ENCODE measurements at places on chromosomes 1 and 21.
A peak's percentile ranks its signal among the peaks of the same experiment; 100 is the strongest.

GRCh38 chr1:206032380-206033140 lies 8.9 kb upstream of the CTSE start:
- DNase-seq: no peak

- no peak for DNase-seq
These were observed 70.0 kb downstream of the FAAP20 start for GRCh38 chr1:2124446-2125198.

DNA sequence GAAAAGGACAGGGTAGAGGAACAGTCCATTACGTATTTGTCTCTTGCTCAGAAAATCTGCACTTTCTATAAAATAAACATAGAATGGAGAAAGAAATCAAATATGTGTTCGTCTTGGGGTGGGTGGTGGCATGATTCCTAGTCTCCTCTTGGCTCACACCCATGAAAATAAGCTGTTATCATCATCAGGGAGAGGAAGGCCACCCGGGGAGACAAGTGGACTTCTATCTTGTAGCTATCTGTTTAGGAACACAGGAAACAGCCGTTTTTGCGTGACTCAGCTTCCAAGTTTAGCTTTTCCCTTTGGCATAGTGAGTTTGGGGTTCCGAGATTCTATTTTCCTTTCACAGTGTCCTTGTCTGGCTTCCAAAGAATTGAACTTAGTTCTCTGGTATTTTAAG lies 622.3 kb downstream of the PTPRU start:
- DNase-seq: no peak

DNA sequence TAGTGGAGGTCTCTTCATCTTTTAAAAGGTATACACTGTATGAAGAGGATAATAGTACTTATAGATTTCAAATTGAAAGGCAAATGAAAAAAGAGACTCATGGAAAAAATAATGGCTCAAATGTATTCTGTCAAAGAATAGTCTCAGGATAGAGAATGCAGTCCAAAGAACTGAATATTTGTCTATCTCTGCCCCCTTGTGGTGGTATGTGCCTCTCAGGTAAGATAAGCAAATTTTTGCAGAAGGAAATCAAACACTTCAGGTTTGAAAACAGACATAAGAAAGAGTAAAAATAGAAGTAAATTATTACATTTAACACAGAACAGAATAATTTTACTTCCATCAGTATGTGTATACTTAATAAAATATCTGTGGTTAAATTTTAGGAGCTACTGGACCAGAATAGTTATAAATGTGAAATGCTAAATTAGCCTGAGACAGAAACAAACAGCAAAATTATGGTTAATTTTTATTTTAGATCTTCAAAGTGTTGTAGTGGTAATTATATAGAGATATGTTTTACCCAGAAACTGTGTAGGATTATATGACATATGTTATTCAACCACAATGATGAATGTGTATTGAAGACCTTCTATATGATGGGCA lies 164.4 kb upstream of the PALMD start:
- DNase-seq: peak; percentile 40

DNA sequence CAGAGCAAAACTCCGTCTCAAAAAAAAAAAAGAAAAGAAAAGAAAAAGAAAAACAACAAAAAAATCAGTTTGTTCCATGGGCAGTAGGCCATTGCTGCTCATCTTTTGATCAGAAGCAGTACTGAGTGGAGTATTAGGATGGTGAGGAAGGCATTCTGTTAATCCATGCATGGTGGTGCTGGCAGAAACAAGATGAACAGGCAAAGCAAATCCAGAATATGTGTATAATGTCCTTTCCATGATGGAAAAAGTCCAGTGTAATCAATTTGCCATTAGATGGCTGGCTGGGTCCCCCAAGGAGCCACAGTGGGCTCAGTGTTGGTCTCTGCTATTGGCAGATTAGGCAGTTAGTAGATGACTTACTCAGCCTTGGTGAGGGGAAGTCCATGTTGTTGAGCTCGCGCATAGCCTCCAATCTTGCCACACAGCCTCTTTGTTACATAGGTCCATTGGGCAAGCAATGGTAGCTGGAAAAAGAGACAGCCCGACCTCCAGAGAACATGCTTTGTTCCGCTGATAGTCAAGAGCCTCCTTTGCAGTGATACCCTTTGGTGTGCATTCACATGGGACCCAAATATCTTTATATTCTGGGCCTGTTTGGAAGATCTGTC lies 23.3 kb downstream of the H3-3A start:
- no peak for DNase-seq

DNA sequence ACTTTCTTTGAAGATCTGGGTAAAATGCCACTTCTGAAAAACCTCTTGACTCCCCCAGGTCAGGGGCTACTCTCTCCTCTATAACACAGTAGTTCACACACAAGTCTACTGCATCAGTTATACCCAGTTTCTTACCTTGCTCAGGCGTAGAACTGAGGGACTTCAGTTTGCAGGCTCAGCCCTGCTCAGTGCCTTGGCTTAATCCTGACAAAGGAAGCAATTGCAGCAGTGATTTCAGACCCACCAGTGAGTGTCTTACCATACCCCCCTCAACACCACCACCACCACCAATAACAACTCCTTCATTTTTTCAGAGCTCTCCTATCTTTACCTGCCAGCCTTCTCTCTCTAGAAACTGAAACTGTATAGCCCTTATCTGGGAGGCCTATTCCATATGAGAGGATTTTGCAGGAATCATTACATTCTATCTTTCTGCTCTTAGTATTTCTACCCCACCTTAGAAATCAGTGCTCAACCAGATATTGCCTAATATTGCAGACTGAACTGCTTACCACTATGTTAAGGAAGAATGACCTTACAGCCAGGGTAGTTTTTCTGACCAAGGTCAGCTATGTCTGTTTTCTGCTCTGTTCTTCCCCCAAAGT lies 105.5 kb upstream of the S1PR1 start:
- no peak for DNase-seq

DNA sequence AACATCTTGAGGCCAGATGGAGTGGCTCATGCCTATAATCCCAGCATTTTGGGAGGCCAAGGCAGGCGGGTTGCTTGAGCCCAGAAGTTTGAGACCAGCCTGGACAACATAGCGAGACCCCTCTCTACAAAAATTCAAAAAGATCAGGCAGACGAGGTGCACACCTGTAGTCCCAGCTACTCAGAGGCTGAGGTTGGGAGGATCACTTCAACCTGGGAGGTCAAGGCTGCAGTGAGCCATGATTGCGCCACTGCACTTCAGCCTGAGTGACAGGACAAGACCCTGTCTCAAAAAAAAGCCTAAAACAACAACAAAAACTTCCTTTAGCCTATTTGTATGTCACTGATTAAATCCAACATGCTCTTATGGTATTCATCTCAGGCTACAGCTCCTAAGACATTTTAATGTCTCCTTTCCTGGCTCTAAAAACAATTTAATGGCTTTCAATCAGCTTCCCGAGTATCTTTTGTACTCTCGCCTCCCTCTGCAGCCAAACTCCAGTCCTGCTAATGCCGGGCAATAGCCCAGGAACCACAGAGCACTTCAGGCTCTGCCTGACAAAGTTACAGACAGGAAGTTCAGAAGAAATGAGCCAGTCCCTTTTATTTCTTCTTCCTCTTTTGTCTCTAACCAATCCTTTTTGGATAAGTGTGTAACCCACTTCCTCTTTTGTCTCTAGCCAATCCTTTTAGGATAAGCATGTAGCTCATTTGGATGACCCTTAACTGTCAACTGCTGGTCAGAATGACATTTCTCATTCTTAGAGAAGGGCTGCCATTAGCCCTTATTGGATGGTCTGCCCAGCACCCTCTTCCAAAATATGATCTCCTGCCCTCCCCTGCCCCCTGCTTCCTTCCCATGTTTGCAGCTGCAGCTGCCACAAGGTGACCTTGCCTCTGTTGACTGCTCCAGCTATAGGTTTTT lies 6.6 kb upstream of the DOP1B start:
- no peak for DNase-seq
